A549 (cell line): ENCODE measurements at places on chromosomes 3 and 15.

- no peak for DNase-seq
These were observed 172.5 kb downstream of the ABHD5 start for GRCh38 chr3:43862992-43863805.

DNA sequence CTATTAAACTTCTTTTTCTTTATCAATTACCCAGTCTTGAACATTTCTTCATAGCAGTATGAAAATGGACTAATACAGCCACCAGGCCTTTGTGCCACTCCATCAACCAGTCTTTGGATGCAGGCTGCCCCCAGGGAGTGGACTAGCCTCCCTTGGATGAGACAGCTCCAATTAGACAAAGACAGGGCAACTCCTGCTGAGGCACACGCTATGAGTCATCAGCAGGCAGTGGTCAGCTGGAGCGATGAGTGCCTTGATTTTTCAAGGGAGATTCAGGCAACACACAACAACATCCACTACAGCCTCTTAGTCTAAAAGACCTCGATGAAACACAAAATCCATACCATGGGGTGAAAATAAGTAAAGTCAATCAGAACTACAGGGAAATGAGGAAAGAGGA, 160.1 kb downstream of the ARRDC4 start:
- DNase-seq: no peak

DNA sequence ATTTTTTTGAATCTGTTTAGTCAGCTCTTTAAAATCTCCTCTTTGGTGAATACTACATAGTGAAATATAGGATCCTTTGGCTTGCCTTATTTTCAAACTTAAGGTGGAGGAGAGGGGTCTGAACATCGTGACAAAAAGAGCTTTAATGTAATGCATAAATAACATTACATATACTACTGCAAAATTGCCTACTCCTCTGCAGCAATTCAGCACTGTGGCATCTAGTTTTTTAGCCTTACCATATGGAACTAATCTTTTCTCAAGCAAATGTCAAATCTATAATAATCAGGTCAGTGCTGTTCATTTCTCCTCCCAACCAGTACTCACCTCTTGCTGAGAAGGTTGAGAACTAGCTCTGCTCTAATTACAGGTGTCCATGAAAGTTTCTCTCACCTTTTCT, 394.0 kb upstream of the CDIN1 start:
- no peak for DNase-seq

DNA sequence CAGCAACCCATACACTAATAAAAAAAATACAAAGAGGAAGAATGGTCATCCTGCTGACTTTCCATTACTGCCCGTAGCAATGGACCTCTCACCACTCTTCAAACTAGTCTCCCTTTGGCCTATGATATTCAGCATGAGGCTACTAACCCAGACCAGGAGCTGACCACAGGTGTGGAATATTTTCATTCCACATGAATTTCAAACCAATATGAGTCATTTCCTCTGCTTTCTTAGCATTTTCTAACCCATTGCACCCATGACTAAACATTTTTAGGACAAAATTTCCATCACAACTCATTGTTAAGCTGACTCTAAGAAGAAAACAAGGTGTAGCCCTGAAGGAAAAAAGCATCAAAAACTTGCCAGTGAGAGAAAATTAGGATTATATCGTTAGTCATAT, 34.0 kb upstream of the ZPLD1 start:
- DNase-seq: no peak

GRCh38 chr3:188133219-188133618, 20.7 kb upstream of the LPP start:
- DNase-seq: no peak

- DNase-seq: no peak
These were observed 21.6 kb upstream of the RASA2 start for GRCh38 chr3:141465221-141465620.

GRCh38 chr3:9347887-9348286, 15.0 kb upstream of the THUMPD3 start:
- DNase-seq: no peak

DNA sequence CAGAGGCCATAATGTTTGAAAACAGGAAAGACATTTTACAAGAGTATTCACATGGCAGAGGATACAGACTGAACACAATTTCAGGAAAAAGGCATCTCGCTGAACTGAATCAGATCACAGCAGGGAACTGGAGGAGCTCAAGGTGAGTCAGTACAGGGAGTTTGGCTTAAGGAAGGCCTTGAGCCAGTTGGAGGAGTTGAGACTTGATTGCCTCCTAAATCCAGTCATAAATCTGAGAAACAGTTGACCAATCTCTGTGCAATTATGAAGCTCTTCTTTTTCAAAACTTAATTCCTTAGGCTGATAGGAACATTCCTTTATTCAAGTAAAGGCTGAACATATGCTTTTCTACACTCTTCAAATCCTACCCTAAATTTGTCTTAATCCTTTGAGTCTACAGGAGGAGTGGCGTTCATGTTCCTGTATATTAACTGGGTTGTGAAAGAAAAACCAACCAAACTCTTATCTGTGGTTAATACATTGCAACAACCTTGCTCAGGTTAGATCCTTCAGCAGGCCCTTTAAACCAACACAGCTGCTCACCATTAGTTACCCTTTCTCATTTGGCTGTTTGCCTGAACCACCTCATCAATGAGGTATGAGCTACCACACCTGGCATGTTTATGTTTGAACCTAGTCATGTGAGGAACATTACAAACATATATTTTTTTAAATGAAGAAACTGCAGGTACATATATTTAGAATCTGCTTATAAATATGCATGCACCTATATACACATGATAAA, 404.1 kb upstream of the ATP11B start:
- DNase-seq: no peak

DNA sequence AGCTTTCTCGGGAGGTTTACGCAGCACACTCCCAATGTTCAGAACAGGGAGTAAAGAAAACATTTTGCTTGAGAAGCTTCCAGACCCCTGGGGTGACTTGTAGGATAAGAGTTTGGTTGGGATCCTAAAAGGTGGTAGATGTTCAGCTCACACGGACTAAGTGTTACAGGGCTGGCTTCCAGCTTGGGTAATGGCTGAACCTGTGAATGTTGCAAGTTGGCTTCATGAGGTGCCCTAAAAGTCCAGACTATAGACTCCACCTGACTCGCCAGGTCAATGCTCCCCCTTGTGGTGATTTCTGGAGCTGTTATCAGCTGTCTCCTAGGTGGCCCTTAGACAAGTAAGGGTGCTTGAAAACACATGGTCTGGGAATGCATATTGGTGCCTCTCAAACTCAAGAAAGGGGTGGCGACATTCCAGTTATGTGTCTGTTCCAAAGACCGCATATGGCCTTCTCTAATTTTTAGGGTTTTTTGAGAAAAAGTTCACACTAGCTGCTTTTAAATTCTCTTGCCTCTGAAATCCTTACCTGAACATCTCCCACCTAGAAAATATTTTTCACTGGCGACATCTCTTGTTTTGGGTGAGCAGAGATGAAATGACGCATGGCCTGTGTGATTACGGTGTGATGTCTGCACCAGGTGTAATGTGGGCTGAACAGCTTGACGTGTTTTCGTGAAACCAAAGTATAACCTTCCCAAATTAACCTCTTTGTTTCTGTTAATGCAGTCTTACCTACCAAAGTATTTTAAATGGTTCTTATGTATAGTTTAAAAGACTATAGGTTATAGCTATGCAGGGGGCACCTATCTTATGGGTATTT, 175.7 kb upstream of the KBTBD8 start:
- DNase-seq: peak; percentile 25

- DNase-seq: no peak
These were observed 398.9 kb downstream of the LSAMP start for GRCh38 chr3:116046350-116046749.

DNA sequence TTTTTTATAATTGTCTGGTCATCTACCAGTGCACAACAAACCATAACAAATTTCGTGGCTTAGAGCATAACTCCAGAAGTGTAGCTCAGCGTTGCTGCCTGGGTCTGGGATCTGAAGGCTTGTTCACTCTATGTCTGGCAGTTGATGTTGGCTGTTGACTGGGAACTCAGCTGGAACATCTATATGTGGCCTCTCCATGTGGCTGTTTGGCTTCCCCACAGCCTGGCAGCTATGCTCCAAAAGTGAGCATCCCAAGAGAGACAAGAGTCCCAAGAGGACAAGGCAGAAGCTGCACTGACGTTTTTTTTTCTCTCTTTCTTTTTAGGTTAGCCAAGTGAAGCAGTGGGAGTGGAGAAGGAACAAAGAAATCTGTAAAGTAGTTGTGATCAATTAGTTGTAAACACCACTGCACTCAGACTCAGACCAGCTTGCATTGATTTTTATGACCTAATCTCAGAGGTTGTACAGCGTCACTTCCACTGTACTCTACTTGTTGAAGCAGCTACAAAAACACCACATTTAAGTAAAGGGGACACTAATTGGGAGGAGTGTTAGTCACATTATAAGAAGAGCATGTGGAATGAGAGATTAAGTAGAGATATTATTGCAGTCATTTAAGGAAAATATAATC, 2.5 kb upstream of the GPR176 start:
- DNase-seq: no peak

GRCh38 chr3:136657526-136657925, 94.7 kb downstream of the STAG1 start:
- DNase-seq: no peak

DNA sequence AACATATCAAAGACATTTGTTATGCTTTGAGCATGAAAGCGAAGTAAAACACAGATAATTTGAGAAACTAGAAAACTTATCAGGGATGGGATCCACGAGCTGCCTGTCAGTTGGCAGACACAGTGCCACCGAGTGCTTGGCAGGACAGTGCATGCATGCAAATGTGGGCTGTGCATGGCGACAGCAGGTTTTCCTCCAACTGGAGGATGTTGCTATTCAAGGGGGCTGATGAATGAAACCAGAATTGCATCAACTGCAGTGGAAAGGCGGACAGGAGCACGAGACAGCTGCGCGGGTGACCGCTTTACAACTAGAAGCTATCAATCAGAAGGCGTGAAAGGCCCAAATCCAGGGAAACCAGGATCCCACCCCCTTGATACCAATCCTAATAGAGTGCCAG, 244.3 kb downstream of the NR2F2 start:
- DNase-seq: no peak

GRCh38 chr3:111315930-111316587, 225.9 kb upstream of the CD96 start:
- no peak for DNase-seq

GRCh38 chr3:120353463-120353862, 4.3 kb upstream of the LRRC58 start:
- DNase-seq: no peak

GRCh38 chr15:69979783-69980182, 117.9 kb downstream of the TLE3 start:
- DNase-seq: no peak

- DNase-seq: peak; percentile 64
These were observed 35.3 kb downstream of the ANXA2 start for GRCh38 chr15:60362321-60363086.

DNA sequence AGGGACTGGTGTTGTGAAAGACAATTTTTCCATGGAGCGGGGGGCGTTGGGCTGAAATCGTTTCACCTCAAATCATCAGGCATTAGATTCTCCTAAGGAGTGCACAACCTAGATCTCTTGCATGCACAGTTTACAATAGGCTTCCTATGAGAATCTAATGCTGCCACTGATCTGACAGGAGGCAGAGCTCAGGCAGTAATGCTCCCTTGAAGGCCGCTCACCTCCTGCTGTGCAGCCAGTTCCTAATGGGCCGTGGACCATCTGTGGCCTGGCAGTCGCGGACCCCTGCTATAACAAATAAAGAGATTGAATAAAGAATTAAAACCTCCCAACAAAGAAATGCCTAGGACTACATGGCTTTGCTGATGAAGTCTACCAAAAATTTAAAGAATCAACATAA, 25.3 kb upstream of the ANKRD28 start:
- DNase-seq: no peak

- DNase-seq: no peak
These were observed 473.9 kb upstream of the UBE2E2 start for GRCh38 chr3:22729212-22729611.

DNA sequence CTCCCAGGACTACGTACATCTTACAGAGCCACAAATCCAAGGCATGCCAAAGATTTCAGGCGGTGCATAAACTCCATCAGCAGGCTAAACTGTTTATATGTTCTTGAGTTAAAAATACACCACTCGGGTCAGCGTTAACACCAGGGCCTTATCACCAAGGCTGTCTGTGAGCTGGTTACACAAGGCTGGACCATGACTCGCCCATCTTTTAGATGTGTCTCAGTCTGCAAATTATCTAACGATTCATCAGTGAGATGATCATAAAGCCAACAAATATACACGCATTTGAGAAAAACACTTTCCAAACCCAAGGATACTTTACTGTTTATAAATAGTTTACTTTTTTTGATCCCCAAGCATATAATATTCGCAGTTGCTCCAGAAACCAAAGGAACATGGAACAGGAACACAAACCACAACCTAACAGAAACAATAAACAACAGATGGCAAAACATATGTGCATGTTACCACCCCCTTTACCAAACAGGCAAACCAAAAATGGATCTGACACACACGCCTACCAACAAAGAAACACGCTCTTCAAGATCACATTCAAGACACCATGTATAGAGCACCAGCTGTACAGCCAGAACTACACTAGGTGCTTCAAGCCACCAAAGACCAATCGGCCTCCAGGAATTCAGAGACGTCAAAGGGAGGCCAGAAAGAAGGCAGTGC, 15.4 kb downstream of the LRIG1 start:
- DNase-seq: no peak

GRCh38 chr3:120370463-120370862, 21.3 kb upstream of the LRRC58 start:
- DNase-seq: no peak

DNA sequence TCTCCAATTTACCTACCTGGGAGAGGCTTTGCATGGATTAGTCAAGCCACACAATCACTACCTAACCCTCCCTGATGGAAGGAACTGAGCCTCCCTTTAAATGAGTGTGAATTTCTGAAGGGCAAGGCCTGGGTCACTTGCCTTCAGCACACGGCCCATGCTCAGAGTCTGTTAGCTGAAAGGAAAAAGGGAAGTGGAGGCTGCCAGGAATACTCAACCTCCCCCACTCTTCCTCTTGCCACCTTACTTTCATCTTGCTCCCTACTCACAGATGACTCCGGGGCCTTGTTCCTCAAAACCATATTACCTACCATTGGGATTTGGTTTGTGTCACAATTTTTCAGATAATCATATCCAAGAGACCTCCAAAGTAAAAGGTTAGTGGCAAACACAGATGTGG, 220.0 kb downstream of the ABHD5 start:
- no peak for DNase-seq

DNA sequence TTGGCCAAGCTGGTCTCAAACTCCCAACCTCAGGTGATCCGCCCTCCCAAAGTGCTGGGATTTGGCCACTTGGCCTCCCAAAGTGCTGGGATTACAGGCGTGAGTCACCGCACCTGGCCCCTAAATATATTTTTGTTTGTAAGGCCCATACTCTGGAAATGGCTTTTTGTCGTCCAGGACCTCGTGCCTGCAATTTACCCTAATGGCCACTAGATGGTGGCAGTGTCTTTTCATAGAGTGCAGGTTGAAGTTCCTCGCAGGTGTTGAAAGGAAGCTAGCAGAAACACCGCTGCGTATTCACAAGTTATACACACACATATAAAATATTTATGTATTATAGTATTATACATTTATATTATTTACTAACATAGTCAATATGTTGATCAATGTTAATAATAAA, 97.2 kb downstream of the LRTM1 start:
- DNase-seq: peak; percentile 10
